ENCODE measurements at places on chromosomes 3 and 15.

GRCh38 chr15:81492331-81492968 lies 118.4 kb upstream of the TMC3 start:
- DNase-seq = no peak

GRCh38 chr3:29475854-29476253 lies 195.0 kb downstream of the RBMS3 start:
- DNase-seq = no peak

DNA sequence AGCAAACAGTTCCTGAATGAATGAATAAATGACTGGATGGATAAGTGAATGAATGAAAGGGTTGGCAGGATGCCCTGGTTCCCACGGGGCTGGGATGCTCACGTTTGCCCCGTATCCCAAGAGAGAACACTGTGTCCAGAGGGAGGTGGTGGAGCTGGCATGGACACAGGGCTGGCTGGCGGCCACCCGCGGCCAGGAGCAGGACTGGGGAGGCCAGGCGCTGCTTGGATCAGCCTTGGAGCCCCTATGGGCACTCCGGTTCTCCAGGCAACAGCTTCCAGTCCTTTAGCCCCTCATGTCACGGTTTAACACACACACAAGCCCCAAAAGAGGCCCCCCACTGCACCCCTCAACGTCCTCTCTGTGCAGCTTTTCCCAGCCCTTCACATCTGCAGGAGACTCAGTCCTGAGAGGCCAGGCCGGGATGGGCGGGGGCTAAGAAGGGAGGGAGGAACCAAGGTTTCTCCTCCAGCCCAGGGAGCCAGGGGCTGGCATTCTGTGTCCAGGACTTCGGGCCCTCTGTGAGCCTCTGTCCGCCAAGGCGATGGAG lies 86.0 kb upstream of the ALDH1L1 start:
- no peak for DNase-seq

GRCh38 chr15:92877000-92877399 lies 23.1 kb upstream of the CHD2 start:
- no peak for DNase-seq

GRCh38 chr3:62335196-62335595 lies 38.2 kb downstream of the FEZF2 start:
- no peak for DNase-seq

DNA sequence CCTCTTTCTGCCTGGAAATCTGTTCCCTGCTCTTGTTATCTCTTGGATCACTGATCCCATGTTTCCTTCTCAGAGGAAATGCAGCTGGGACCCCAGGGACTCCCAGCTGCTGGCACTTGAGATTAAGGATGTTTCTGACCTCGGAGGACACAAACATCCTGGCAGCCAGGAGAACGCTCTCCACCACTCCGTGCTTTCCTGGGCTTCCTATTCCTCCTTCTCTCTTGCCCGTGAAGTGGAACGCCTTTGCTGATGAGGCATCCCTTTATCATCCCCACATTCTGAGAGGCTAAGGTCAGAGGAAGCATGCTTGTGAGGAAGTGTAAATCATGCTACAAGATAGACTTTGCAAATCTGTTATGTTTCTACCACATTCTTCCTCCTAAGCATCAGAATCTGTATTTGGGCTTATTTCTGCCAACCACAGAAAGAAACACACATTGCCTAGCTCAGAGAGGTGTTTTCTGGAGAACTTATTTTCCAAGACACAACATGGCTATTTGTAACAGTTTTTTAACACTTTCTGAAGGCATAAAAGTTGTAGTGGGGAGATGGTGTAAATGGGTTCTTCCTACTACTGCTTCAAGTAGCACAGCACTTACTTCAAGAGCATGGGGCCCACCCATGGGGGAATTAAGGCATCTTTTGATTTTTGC lies 25.6 kb upstream of the LDHAL6B start:
- DNase-seq = no peak

Measured in non-pigmented ciliary epithelial cell (primary cell).